Mesenchymal stem cell (in vitro differentiated cells and primary cell): ENCODE measurements at places on chromosomes 7 and 10.
A peak's percentile ranks its signal among the peaks of the same experiment; 100 is the strongest.

DNA sequence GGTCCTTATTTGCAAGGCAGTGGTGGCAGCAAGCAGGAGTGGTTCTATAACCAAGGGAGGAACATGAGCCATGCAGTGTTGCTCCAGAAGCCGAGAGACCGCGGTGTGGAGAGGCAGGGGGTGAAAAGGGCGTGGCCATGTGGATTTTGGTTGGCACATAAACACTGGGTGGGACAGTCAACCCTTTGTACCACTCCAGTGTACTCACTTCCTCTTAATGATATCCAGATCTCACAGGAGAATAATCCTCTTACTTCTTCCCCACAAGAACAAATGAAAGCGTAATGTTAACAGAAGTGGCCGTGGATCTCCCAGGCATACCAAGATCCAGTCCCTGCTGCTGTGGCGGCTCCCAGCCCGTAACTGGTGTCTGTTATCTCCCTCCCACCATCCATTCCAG is 42.4 kb downstream of the XRCC2 start:
- no peak for DNase-seq

GRCh38 chr10:7855205-7855604 is 36.9 kb downstream of the TAF3 start:
- no peak for DNase-seq

- no peak for DNase-seq
These were observed 288.3 kb upstream of the NFE2L3 start for GRCh38 chr7:25863729-25864110.

DNA sequence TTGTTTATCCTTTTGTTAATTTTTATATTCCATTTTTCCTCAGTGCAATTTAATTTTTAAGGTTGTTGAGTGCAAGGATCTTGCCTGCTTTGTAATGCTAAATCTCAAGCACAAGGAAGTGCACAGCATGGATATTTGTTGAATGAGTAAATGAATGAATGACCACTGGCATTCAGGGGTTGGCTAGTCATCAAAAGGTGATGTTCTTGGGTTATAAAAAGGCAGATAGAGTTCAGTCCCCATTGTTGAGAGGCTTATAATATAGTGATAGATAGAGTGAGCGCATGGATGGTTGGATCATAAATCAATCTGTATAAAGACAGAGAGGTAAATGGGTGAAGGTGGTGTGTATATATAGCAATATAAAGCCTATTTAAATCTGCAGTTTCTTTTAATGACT is 193.2 kb upstream of the KLF6 start:
- peak; percentile 21 for DNase-seq

DNA sequence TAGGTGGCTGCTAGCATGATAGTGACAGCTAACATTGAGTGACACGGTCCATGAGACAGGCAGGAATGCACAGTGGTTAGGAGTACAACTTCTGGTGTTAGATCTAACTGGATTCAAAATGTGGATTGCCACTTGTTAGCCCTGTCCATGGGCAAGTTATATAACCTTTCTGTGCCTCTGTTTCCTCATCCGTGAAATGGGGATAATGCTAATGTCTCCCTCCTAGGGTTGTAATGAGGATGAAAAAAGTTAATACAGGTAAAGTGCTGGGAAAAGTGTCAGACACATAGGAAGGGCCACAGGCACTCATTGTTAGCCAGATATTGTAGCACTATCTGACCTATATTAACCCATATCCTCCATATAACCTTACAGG is 41.8 kb downstream of the TACR2 start:
- no peak for DNase-seq

- DNase-seq = no peak
These were observed 131.8 kb downstream of the BMPER start for GRCh38 chr7:34036972-34037792.
